Fibroblast of skin of right quadriceps (primary cell): ENCODE measurements at places on chromosomes 7 and 10.

DNA sequence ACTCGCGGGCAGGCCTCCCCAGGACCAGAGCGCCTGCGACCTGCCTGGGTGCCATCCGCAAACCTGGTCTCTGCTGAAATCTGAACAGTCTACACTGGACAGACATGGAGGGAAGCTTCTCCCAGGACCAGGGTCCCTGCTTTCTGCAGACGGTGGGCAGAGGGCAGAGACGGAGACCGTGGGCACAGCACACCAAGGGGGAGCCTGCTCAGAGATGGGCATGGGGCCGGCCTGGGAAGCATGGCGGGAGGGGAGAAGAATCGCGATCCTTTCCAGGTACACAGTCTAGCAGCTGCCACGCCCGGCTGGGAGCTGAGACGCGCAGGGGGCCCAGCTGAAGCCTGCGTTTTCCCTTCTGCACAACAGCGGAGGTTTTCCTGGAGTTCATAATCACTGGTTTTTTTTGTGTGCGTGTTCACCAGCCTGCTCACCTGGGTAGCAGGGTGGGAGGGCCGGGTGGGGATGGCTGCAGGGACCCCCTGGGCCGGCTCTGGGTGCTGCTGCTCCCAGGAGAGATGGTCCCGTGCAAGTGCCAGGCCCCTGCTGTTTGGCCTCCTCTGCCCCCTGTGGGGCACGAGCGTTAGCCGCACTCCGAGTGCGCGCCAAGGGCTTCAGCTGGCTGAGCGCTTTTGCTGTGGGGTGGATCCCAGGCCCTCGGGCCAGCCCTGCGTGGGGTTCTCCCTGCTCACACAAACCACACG is 448.8 kb downstream of the DNAJB6 start:
- DNase-seq: no peak

DNA sequence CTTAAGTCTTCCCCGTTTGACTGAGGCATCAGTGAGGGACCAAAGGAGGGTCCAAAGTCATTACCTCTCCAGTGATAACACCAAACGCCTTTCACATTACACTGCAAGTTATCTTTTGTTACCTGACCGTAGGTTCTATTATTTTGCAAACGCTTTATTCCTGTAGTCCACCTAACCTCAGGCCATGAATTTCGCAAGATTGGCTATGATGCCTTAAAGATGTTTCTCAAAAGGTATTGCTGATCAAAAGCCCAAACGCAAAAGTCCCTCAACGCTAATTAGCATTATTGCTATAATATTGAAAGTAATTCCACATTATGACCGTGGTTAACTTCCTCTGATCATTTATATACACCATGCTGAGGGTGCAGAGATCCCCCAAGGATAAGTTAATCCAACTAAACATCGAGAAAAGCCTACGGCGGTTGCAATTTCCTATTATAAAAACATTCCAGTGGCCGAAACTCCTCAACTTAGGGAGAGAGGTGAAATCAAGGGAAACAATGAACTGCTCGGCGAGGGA is 649 bp downstream of the DNA2 start:
- no peak for DNase-seq

DNA sequence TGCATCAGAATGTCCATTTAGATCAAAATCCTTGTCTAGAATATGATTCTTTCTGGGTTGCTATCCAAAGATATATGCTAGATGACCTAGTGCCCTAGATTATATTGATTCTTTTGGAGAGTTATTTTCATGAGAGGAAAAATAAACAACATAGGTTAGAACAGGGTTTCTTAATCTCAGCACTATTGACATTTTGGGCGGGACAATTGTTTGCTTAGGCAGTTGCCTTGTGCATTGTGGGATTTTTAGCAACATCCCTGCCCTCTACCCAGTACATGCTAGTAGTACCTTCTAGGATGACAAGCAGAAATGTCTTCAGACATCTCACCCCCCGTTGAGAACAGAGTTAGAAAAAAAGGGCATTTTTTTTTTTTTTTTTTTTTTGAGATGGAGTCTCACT is 25.1 kb upstream of the LAMB1 start:
- DNase-seq: no peak

- DNase-seq: no peak
These were observed 136.7 kb upstream of the TCERG1L start for GRCh38 chr10:131448171-131448570.
